AG08396 (cell line): ENCODE measurements at places on chromosomes 6 and 20.

- peak; percentile 52 for DNase-seq
These were observed 485 bp downstream of the TGIF2 start for GRCh38 chr20:36573798-36574365.

- no peak for DNase-seq
These were observed 24.8 kb downstream of the E2F3 start for GRCh38 chr6:20426177-20427082.

GRCh38 chr20:10902576-10903282, 228.9 kb upstream of the JAG1 start:
- DNase-seq = no peak

DNA sequence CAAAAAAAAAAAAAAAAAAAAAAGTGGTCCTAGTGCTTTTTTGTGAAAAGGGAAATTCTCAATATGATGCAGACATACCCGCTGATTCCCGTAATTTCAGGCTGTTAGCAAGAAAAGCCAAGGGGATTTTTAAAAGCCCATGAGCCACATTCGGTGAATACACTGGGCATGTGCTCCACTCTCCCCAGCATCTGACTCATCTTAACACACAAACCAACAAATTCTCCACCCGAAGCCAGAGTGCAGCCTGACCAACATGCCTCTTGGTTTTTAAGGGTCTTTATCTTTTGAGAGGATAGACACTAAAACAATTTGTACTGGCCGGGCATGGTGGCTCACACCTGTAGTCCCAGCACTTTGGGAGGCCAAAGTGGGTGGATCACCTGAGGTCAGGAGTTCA, 45.5 kb upstream of the CD83 start:
- DNase-seq = no peak

DNA sequence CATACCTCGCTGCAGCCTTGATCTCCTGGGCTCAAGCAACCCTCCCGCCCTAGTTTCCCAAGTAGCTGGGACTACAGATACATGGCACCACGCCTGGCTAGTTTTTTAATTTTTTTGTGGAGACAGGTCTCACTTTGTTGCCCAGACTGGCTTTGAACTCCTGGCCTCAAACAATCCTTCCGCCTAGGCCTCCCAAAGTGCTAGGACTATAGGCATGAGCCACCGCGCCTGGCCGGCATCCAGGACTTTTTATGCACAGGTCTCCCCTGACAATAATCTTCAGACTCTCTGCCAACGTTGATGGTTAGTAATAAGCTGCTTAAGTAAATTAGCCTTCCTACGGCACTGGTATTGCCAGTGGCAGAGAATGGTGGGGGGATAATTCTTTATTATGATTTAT, 110.5 kb upstream of the MTHFD1L start:
- no peak for DNase-seq

DNA sequence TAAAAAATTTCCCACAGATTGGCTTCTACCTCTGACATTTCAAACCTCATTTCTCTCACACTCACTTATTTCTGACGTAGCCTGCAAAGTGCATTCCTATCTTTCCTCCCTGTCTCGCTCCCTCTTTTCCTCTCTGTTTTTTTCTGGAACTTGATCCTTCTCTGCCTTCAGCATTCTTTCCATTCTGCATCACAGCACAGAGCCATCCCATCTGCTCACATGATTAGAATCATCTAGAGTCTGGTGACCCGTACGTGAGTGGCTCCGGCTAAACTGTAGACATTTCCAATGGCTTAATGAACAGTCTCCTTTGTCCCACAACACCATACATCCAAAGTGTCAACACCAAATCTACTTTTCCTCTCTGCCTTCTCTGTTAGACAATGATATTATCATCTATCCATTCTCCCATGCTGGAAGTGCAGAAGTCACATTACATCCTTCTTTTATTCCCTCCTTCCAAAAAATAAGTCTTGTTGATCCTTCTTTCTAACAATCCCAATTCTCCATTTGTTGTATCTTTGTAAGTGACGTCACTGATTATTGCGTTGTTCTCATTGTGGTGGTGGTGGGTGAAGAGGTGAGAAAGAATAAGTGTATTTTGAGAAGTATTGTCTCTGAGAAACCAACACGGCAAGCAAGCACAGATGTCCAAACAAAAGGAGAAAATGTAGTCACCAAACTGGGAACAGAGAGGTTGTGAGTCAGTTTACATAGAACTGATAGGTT, 41.6 kb downstream of the OPRM1 start:
- no peak for DNase-seq

- DNase-seq = no peak
These were observed 305.5 kb downstream of the QKI start for GRCh38 chr6:163720005-163720404.

DNA sequence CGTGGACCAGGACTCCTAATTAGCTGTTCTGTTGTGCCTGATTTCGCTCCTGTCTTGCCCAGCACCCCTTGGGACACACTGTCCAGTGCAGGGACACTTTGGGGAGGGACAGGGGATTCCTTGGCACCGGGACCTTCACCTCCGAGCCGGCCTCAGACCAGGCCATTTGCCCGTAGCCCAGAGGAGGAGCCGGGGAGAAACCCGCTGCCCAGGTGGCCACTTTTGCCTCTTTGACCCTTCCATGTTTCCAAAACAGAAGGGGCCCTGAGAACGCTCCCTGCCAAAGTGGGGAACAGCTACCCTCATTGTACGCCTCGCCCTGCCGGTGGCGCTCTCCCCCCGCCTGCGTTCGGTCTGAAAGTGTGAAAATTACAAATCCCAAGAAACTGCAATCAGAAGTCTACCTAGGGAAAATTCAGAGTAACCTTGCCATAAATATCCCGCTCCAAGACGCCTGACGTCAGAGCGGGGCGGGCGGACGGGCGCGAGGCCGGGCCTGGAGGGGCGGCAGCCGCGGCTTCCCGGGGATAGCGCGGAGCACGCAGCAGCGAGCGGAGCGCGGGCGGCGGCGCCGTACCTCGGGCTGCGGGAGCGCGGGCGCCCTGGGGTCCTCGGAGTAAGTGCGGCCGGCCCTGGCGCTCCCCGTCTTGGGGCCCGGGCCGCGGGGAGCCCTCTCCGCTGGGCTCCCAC, at the start of gene DAAM2:
Gene DAAM2, plus strand, starts transcription at position 527 of the 690 bp plus-strand sequence. CDS start 63,927 bp downstream, outside the sequence.
- peak; percentile 79 for DNase-seq

- DNase-seq = no peak
These were observed 15.5 kb downstream of the MYBL2 start for GRCh38 chr20:43682446-43682845.

DNA sequence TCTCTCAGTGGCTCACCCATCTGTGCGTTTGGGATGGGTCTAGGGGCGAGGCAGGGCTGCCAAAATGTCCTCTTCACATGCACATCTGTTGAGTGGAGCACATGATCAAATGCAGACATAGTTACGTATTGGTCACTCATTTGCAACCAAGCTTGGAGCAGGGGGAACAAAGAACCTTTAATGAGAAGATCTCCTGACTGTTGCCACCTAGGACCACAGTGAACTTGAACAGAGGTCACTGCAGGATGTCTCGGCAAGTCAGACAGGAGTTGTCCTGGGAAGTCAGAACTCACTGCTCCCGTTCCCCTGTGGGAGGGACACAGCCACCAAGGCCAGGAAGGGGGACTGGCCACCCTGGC, 73.4 kb downstream of the SSR1 start:
- no peak for DNase-seq

GRCh38 chr6:156359912-156360311, 417.3 kb upstream of the ARID1B start:
- DNase-seq = no peak

DNA sequence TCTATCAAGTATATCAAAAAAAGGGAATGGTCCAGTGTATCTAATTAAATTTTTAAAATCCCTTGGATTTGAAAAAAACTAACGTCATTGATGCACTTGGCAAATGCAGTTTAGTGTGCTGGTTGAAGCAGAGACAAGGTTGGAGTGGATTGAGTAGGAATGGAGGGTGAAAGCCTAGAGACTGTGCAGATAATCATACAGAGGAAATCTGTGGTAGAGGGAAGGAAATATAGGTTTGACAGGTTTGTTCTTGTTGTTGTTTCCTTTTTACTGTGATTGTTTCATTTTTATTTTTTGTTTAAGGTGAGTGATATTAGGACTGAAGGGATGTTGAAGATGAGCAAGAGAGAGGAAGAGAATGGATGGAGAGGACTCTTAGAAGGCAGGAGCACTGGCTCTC, 29.0 kb upstream of the L3MBTL3 start:
- no peak for DNase-seq

- no peak for DNase-seq
These were observed 17.0 kb downstream of the GSS start for GRCh38 chr20:34938466-34939163.

GRCh38 chr6:63941747-63942470, 306.3 kb downstream of the PHF3 start:
- DNase-seq = no peak

DNA sequence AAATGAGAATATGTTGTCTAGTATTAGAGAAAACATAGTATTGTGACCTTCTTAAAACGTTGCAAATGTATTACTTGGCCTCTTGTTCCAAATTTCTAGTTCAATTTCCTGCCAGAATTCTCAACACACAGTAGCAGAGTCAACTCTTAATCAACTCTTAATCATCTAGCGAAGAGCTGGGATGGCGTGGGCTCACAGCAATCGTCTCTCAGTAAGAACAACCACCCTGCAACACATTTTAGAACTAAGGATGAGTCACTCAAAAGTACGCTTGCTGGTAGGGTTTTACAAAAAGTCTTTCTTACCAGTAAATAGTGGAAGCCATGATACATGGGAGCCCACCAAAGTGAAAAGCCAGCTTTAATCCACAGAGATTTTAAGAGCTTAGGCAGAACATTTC, 24.6 kb downstream of the GPR6 start:
- no peak for DNase-seq

DNA sequence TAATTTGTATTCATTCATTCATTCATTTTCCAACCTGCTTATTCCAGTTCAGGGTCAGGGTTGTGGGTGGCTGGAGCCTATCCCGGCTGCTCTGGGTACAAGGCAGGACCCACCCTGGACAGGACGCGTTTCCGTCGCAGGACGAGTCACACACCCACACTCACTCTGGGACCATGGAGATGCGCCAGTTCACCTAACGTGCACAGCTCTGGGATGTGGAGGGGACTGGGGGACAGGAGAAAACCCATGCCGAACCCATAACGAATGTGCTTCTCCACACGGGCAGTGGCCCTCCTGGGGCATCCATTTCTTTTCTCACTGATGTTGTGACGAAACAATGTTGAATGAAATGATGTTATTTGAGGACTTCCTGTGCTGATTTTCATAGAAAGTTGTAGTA, 26.5 kb downstream of the ERMARD start:
- DNase-seq = no peak

DNA sequence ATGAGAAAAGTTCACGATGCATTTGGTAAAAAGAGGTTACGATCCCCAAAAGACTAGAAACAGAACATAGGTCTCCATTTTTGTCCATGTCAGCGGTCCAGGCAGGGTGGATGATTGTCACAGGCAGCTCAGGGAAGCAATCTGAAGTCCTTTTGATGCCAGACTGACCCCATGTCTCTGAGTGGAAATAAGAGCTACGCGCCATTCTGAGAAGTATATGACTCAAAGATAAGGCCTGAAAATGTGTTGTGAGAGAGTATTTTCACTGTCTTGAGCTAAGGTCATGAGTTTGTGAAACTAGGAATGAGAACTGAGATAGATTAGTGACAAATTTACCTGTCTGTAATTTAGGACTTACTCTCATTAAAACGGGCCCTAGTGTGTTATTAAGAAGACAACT, 69.5 kb downstream of the LYRM4 start:
- no peak for DNase-seq

DNA sequence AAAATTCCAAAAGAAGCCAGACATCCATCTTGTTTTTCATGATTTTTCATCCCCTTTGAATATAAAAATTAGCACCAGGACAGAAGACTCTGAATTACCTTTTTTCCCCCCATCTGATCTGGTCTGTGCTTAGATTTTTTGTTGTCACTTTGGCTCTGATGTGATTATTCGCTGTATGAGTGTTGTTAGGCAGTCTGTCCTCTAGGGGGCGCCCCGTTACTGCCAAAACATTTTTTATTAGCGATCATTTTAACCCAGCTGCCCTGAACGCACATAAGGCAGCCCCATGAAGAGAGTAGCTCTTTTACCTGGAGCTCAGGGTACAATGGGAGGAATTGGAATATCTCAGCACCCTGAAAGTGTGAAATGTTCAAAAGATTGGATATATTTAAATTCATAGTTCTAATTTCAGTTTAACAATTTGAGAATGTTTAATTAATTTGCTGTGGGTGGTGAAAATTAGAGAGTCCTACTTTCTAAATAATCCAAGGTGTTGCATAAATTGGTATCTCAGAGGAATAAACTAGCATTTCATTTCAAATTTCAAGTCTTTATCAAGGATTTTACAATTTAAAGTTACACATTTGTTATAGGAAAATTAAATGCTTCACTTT, 60.8 kb downstream of the PRPH2 start:
- peak; percentile 67 for DNase-seq

DNA sequence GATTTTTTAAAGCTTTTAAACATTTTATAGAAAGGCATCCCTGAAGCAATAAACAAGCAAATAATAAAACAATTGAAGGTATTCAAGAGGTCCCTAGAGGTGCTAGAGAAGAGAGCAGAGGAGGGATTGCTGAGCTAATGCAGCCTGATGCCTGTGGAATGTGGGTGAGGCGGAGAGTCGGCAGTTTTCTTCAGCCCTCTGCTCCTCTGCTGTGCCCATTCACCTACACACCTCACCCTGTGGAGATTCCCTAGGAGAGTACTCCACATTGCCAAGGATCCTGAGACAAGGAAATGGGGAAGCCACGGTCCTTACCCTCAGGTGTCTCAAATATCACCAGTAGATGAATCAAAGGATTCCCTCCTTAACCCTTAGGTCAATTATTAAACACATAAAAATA, 199.8 kb upstream of the POU3F2 start:
- DNase-seq = no peak

GRCh38 chr20:16314748-16315159, 258.5 kb downstream of the KIF16B start:
- DNase-seq = no peak

DNA sequence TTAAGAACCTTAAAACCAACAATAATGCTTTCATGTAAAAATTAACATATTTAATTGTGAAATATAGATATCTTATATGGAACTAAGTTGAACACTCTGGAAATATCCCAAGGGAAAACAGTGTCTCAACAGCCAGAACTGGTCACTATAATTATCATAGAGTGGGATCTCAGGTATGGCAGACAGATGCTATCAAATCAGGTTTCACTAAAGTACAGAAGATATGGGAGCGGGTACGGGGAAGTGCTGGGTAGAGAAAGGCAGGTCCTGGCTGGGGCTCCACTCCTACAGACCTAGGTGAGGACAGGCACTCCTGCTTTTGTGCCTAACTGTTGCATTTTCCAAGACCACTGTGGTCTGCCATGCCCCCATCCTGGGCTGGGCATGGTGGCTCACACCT, 128.2 kb upstream of the BEND3 start:
- DNase-seq = no peak

- no peak for DNase-seq
These were observed 85.1 kb downstream of the NCOA3 start for GRCh38 chr20:47586649-47587294.

DNA sequence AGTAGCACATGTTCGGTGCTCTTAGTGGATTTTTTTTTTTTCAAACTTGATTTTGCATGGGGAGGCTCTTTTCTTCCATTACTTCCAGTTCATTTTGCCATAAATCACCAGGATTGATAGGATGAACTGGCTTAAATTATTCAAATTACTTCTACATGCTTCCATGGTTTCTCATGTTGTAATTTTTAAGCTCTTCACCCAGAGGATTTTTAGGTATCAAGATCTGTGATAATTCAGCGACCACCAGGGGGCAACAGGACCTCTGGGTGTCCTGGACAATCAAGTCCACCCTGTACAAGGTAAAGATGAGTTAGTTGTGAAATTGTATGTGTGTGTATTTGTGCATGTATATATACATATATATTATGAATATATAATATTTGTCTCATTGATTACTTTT, 4.2 kb upstream of the EPHA7 start:
- no peak for DNase-seq

- DNase-seq = no peak
These were observed 59.8 kb downstream of the FAM120B start for GRCh38 chr6:170366248-170366960.
